ENCODE measurements at places on chromosomes 3 and 15.

- peaks cover 12% of the 10 kb centered on the region for H3K4me1 ChIP-seq
- no peak overlapping the region for H3K4me3 ChIP-seq
- H3K27ac ChIP-seq = no peak overlapping the region
These were observed 14.1 kb downstream of the MYL3 start for GRCh38 chr3:46849045-46849631.

- no peaks in the 10 kb centered on the region for H3K27me3 ChIP-seq
- no peak overlapping the region for H3K27ac ChIP-seq
- H3K4me3 ChIP-seq = no peak overlapping the region
- DNase-seq = no peak
- no peaks in the 10 kb centered on the region for H3K4me1 ChIP-seq
These were observed 578.1 kb upstream of the NECTIN3 start for GRCh38 chr3:110493438-110494092.

GRCh38 chr3:18987862-18988447, 160.4 kb upstream of the KCNH8 start:
- H3K4me1 ChIP-seq = peaks cover 19% of the 10 kb centered on the region
- no peak overlapping the region for H3K4me3 ChIP-seq
- no peak overlapping the region for H3K27ac ChIP-seq
- peaks cover 9% of the 10 kb centered on the region for H3K27me3 ChIP-seq
- no peaks in the 10 kb centered on the region for H3K36me3 ChIP-seq

- peaks cover 12% of the 10 kb centered on the region for H3K36me3 ChIP-seq
- H3K27ac ChIP-seq = no peak overlapping the region
- no peak overlapping the region for H3K4me3 ChIP-seq
- H3K4me1 ChIP-seq = peaks cover 7% of the 10 kb centered on the region
- H3K27me3 ChIP-seq = no peaks in the 10 kb centered on the region
- no peak for DNase-seq
These were observed 32.6 kb downstream of the ABCC5 start for GRCh38 chr3:183984749-183985729.

DNA sequence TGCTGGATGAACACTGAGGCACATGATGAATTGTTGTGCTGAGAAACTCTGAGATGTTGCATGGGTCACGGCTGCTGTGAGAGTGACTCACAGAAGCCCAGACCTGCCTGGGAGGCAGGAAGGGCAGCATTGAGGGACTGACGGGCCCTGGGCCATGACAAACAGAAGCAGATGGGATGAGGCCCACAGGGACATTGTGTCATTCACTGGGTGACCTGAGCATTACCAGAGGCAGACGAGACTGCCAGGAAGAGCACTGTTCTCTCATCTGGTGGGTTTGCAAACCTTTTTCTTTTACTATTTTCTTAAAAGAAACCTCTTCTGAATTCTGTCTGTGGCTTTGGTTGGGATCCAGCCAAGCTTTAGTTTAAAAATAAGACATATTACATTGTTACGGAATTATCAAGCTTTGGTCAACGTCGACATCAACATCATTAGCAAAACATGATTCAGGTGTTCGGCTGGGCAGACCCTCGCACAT, 67.8 kb downstream of the BDH1 start:
- no peak for DNase-seq
- no peaks in the 10 kb centered on the region for H3K36me3 ChIP-seq
- peaks cover 10% of the 10 kb centered on the region for H3K27me3 ChIP-seq
- H3K27ac ChIP-seq = no peak overlapping the region

Data from activated CD8-positive, alpha-beta T cell treated with anti-CD3 and anti-CD28 coated beads, Interleukin-2, amount 10 ng/mL, durations not matched to agents 7 days and 5 days (primary cell).